Hepatocyte (in vitro differentiated cells): ENCODE measurements at places on chromosomes 11 and 22.

GRCh38 chr11:71247551-71248250, 4.7 kb downstream of the SHANK2 start:
- peaks cover 21% of the 10 kb centered on the region for H3K4me1 ChIP-seq
- no peak for DNase-seq
- no peak overlapping the region for H3K27ac ChIP-seq
- no peaks in the 10 kb centered on the region for H3K36me3 ChIP-seq

- DNase-seq = peak; percentile 64
- no peaks in the 10 kb centered on the region for H3K36me3 ChIP-seq
- no peaks in the 10 kb centered on the region for H3K27me3 ChIP-seq
- peak overlapping the region; percentile 100 for H3K27ac ChIP-seq
Measured at GRCh38 chr11:125626288-125626950, 1.5 kb downstream of the CHEK1 start.

DNA sequence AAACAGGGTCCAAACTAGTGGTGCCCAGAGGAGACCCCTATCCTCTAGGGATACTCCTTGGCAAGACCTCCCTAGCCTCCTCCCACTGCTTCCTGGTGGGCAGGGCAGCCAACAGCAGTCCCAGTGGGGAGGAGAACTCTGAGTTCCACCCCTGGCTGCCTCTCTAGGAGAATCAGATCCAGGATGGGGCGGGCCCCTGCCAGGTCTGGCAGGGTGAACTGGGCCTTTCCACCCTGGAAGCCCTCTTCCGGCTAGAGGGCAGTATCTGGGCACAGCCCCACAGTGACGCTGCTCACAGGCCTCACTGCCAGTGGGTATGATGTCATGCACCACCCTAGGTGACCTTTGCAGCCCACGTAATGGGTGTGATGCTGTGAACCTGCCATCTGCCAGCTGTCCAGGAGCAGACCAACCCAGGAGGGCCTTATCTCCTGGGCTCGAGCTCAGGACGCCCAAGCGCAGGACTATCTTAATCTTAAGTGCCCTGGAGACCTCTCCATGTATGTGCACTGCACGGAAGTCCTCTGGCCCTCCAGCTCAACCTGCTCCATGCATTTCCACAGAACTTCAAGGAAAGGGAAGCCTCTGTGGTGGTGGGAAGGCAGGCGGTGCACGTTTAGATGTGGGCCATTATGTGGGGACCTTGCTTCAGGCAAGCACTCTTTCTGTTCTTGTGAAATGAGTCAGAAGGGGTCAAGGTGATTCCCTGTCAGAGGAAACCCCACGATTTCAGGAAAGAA, 31.8 kb upstream of the FCHSD2 start:
- no peak overlapping the region for H3K27ac ChIP-seq
- H3K4me3 ChIP-seq = no peak overlapping the region
- no peaks in the 10 kb centered on the region for H3K27me3 ChIP-seq
- no peaks in the 10 kb centered on the region for H3K36me3 ChIP-seq
- peaks cover 19% of the 10 kb centered on the region for H3K4me1 ChIP-seq

DNA sequence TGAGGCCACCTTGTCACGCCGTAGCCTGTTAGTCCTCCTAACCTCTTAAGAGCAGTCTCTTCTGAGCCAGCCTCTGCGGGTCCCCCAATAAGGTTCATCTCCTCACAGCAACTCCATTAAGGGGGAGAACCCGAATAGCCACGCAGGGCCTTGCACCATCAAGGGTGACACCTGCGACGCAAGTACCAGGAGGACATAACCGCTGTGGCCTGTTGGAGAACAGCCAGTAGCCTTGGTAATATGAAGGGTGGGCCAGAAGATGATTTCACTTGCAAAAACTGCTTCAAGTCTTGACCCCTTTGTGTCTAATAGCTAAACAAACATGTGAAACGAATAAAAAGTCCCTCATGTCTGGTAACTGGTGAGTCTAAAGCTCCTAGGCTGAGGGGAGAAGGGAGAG, 14.8 kb downstream of the ARFGAP2 start:
- no peak for DNase-seq
- no peaks in the 10 kb centered on the region for H3K4me1 ChIP-seq
- H3K27me3 ChIP-seq = no peaks in the 10 kb centered on the region
- no peak overlapping the region for H3K4me3 ChIP-seq

- H3K4me3 ChIP-seq = no peak overlapping the region
- H3K27ac ChIP-seq = no peak overlapping the region
- DNase-seq = no peak
Measured at GRCh38 chr11:133560472-133560855, 28.2 kb upstream of the OPCML start.

GRCh38 chr11:67732045-67732787, 57.8 kb upstream of the ALDH3B2 start:
- H3K4me1 ChIP-seq = peaks cover 20% of the 10 kb centered on the region
- DNase-seq = peak; percentile 52
- no peaks in the 10 kb centered on the region for H3K36me3 ChIP-seq
- H3K27ac ChIP-seq = no peak overlapping the region

DNA sequence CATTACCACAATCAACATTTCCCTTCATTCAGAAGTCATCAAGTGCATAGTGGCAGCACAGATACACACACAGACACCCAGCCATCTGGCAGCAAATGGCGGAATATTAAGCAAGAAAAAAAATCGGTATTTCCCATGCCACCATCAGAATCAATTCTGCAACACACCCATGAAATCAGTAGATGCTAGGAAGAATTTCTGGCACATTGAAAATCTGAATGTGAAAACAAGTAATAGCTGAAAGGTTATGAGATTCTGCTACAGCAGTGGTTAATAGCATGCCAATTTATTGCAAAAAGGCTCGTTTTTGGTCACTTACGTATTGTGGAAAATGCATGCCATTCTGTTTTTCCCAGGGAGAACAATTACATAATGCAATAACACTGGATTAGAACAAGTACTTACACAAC, 91.1 kb downstream of the PICALM start:
- H3K27ac ChIP-seq = no peak overlapping the region
- H3K36me3 ChIP-seq = no peaks in the 10 kb centered on the region
- no peak for DNase-seq
- no peaks in the 10 kb centered on the region for H3K27me3 ChIP-seq

- H3K4me1 ChIP-seq = peaks cover under 1% of the 10 kb centered on the region
- H3K27me3 ChIP-seq = no peaks in the 10 kb centered on the region
- no peak for DNase-seq
- H3K4me3 ChIP-seq = no peak overlapping the region
Measured at GRCh38 chr11:27060816-27061460, 20.3 kb downstream of the BBOX1 start.

GRCh38 chr11:845872-846495, 3.3 kb downstream of the TSPAN4 start:
- peaks cover 4% of the 10 kb centered on the region for H3K27me3 ChIP-seq
- H3K36me3 ChIP-seq = no peaks in the 10 kb centered on the region
- DNase-seq = no peak
- peaks cover 60% of the 10 kb centered on the region for H3K4me1 ChIP-seq

GRCh38 chr22:45212306-45212709, 28.4 kb downstream of the KIAA0930 start:
- peak; percentile 87 for DNase-seq
- no peak overlapping the region for H3K4me3 ChIP-seq
- H3K4me1 ChIP-seq = peaks cover 30% of the 10 kb centered on the region
- H3K27me3 ChIP-seq = no peaks in the 10 kb centered on the region
- H3K36me3 ChIP-seq = no peaks in the 10 kb centered on the region

DNA sequence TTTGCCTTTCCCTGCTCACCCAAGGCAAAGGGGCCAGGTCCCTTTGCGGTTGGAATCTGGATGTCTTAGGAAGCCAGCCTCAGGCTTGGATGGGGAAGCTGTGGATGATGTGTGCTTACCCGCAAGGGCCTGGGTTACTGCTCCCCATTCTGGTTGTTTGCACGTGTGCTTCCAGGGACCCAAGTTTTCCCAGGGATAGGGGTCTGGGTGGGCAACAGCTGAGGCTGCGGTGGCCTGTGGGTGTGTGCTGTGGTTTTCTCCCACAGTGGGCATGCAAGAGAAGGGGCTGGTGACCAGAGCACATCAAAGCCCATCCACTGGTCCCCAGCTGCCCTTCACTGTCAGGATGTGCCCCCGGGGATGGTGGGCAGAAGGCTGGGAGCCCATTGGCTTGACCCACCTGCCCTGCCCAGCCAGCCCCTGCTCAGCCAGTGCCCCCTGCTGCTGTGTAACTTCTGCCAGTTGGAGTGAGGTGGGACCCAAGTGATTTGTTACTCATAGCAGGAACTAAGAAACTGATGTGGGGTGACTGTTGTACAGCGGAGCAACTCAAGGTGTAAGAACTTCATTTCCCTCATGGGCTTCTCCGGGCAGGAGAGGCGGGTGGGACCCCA, 3.3 kb downstream of the CAPN5 start:
- H3K4me1 ChIP-seq = peaks cover 61% of the 10 kb centered on the region
- H3K27ac ChIP-seq = no peak overlapping the region
- no peak overlapping the region for H3K4me3 ChIP-seq
- no peaks in the 10 kb centered on the region for H3K27me3 ChIP-seq
- DNase-seq = no peak

- H3K27me3 ChIP-seq = peaks cover 25% of the 10 kb centered on the region
- no peak overlapping the region for H3K4me3 ChIP-seq
- H3K27ac ChIP-seq = no peak overlapping the region
- no peak for DNase-seq
- H3K36me3 ChIP-seq = no peaks in the 10 kb centered on the region
Measured at GRCh38 chr22:49268924-49269323, 558.7 kb downstream of the BRD1 start.

- H3K4me3 ChIP-seq = no peak overlapping the region
- H3K27ac ChIP-seq = no peak overlapping the region
- no peaks in the 10 kb centered on the region for H3K4me1 ChIP-seq
- no peak for DNase-seq
- no peaks in the 10 kb centered on the region for H3K36me3 ChIP-seq
Measured at GRCh38 chr11:61095021-61095420, 7.3 kb upstream of the CD5 start.

DNA sequence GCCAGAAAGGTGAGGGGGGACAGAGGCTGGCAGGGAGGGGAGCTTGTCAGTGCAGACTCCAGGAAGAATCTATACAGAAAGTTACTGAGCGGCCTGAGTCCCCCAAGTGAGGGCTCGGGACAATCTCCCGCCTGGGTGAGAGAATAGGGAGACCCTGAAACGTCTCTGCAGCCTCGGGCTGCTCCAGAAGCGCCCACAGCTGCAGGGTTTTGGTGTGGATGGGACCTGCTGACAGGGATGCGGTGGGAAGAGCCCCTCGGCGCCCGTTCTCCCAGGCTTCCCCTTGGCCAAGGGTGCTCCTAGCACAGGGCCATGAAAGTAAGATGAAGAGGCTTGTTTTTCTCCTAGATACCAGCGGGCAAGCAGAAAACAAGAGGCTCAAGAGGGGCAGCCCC, 743 bp upstream of the RCE1 start:
- no peaks in the 10 kb centered on the region for H3K36me3 ChIP-seq
- H3K27me3 ChIP-seq = no peaks in the 10 kb centered on the region
- H3K27ac ChIP-seq = peak overlapping the region; percentile 99
- no peak for DNase-seq
- H3K4me1 ChIP-seq = peaks cover 16% of the 10 kb centered on the region

GRCh38 chr11:25943777-25944661, 387.9 kb upstream of the ANO3 start:
- DNase-seq = peak; percentile 5
- H3K4me1 ChIP-seq = no peaks in the 10 kb centered on the region
- H3K27me3 ChIP-seq = no peaks in the 10 kb centered on the region
- no peak overlapping the region for H3K27ac ChIP-seq
- H3K36me3 ChIP-seq = no peaks in the 10 kb centered on the region

DNA sequence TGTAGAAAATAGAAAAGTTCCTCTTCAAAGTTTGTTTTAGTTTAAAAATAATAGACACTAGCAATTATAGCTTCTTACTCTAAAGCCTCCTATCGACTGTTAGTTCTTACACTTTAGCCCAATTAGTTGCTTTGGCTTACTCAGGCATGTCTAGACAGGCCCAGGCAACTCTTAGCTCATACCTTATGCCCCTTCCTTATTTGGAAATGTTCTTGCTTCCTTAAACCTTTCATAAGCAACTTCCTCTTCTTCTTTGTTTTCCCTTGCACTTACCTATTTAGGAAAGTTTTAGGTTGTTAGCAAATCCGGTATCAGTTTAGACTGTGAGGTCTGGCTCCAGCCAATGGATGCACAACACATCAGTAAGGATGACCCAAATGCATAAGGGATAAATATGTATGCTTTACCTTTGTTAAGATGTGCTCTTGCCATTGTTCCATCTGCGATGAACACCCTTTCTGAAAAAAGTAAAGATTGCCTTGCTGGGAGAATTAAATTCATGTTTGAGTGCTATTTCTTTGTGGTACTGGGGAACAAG, 1277.5 kb upstream of the CNTN5 start:
- no peaks in the 10 kb centered on the region for H3K4me1 ChIP-seq
- no peak overlapping the region for H3K27ac ChIP-seq
- H3K27me3 ChIP-seq = no peaks in the 10 kb centered on the region
- no peaks in the 10 kb centered on the region for H3K36me3 ChIP-seq

DNA sequence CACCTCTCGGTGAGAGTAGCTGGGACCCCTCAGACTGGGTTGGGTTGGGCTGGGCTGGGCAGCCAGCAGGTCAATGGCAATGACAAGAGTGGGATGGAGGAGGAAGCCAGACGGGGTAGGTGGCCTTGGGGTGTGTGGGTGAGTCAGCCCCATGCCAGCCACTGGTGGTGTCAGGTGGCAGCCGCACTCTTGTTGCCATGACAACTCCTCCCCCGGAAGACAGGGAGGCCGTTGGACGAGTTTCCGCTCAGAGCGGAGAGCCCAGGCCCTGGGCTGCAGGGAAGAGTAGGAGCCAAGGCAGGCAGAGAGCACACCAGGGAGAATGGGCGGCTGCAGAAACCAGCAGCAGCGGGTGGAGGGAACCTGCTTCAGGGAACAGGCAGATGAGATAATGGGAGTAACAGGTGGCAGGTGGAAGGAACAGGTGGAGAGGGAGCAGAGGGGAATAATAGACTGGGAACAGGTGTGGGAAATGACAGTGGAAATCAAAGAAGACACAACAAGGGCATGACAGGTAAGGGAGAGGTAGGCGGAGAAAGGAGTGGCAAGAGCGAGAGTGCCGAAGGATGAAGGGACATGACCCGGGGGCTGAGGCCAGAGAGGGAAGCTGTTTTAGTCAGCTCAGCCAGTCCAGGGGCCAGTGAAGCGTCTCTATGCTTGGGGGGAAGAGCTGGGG, 8.7 kb downstream of the SPTBN2 start:
- H3K36me3 ChIP-seq = no peaks in the 10 kb centered on the region
- H3K4me3 ChIP-seq = no peak overlapping the region
- peak overlapping the region; percentile 71 for H3K27ac ChIP-seq

DNA sequence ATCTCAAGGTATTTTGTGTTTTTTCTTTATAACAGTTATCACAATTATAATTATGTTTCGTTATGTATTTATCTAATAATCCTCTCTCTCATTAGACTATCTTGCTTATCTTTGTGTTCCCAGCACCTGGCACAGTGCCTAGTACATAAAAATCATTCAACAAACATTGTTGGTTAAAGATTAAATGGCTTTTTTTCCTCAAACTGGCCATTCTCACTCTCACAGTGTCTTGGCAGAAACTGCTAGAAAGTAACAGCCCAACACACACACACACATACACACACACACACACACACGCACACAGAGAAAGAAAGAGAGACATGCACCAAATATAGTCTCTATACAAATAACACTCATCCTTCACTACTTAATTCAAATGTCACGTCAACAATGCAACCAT, 36.8 kb downstream of the OR10A6 start:
- no peak overlapping the region for H3K4me3 ChIP-seq
- H3K27me3 ChIP-seq = no peaks in the 10 kb centered on the region
- peak overlapping the region; percentile 47 for H3K27ac ChIP-seq
- peaks cover 7% of the 10 kb centered on the region for H3K4me1 ChIP-seq
